ENCODE measurements at places on chromosomes 1 and 21.

GRCh38 chr1:9465640-9466039 lies 73.6 kb upstream of the SLC25A33 start:
- H3K36me3 ChIP-seq = no peaks in the 10 kb centered on the region
- H3K27ac ChIP-seq = no peak overlapping the region
- peaks cover 84% of the 10 kb centered on the region for H3K27me3 ChIP-seq
- H3K4me3 ChIP-seq = no peak overlapping the region

DNA sequence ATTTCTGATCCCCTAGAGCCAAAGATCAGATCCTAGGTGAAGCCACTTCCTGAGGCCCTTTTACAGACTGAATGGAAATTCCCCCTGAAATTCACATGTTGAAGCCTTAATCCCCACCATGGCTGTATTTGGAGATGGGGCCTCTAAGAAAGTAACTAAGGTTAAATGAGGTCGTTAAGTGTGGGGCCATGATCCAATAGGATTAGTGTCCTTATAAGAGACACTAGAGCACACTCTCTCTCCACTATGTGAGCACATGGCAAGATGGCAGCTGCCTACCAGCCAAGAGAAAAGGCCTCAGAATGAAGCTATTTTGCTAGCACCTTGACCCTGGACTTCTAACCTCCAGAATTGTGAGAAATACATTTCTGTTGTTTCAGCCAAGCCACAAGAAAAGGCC lies 13.9 kb downstream of the ABCB10 start:
- peaks cover 84% of the 10 kb centered on the region for H3K36me3 ChIP-seq
- no peak for DNase-seq
- H3K27ac ChIP-seq = no peak overlapping the region

- peaks cover 75% of the 10 kb centered on the region for H3K36me3 ChIP-seq
- H3K27ac ChIP-seq = peak overlapping the region; percentile 91
- no peak overlapping the region for H3K4me3 ChIP-seq
- peak; percentile 61 for DNase-seq
Measured at GRCh38 chr1:154157520-154158306, 2.8 kb upstream of the NUP210L start.

DNA sequence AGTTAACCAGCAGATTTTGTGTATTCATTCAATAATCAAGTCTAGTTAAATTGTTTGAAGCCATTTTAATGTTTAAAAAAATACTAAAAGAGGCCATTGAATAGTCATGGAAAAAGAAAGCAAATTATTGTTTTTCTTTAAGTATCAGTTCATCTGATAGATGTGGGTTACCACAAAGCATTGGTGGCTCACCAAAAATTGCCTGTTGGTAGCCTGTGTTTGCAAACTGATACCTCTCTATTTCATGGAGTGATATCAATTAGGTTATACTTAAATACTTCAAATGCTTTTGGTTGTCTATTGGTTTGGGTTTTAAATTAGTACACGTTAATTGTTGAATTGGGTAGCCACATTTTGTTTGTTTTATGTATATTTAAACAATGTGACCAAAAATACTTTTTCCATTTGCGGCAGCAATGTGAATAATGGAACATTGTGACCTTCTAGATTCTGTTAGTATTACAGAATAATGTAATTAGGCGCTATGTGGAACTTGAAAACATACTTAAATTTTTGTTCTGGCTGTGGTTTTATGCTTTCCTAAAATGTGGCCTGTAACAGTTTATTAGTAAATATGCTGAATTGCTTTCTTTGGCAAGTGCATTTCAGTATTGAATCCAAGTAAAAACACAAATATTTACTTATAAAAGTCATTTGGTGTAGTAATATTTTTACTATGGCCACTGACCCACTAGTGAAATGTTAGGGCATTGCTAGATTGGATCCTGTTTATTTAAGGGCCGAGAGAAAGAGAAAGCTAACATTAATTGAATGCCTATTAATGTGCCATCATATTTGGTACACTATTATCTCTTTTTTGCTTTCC lies 37.1 kb upstream of the NBL1 start:
- H3K27ac ChIP-seq = no peak overlapping the region
- H3K27me3 ChIP-seq = no peaks in the 10 kb centered on the region
- DNase-seq = no peak
- H3K36me3 ChIP-seq = peaks cover 56% of the 10 kb centered on the region
- H3K4me1 ChIP-seq = no peaks in the 10 kb centered on the region
- no peak overlapping the region for H3K4me3 ChIP-seq

DNA sequence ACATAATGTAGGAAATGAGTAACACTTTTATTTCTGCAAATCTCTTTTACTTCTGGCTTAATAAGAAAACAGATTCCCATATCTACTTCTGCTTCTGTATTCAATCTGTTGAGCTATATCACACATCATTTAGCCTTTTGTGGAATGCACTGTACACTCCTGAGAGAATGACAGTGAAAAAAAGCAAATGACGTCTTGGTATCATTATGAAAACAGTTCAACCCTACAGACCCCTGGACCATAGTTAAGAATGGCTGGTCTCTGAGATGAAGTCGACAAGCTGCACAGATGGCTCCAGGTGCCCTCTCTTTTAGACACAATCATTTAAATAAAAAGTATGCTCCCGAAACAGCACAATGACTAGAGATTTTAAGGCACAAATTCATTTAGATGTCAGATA lies 247.0 kb downstream of the RERE start:
- H3K27me3 ChIP-seq = no peaks in the 10 kb centered on the region
- H3K4me1 ChIP-seq = no peaks in the 10 kb centered on the region
- DNase-seq = no peak
- H3K27ac ChIP-seq = no peak overlapping the region

Measured in K562 (cell line).